ENCODE measurements at places on chromosomes 2 and 18.

DNA sequence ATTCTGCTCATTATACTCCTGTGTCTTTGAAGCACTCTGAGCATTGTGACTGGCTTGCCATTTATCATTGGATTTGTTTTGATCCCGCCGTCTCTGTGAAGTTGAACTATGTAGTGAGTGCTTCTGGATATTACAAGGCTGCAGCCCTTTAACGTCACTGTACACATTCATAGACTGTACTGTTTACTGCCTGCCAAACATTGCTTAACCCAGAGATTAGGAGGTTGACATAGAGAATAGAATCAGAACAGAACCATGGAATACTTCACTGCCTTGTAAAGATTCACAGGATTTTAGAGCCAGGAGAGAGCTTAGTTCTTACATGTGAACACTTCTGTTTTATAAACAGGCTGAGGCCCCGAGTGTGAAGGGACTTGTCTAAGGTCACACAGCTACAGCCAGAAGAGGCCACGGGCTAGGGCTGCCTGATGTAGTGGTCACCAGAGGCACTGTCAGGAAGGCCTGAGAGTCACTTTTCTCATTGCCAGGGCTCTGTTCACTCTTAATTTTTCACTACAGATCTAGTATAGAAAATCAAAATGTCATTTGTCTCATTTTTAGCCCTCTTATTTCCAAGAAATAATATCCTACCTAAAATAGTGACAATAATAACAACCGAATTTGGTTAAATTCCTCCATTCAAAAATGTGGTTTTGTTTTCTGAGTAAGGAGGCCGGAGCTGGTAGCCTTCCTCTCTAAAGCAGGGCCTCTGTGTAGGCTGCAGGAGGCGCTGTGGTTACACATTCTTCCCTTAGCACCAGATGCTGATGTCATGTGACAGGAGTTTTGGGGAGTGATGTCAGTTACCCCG is 87.9 kb downstream of the UGGT1 start:
- DNase-seq = peak; percentile 67

DNA sequence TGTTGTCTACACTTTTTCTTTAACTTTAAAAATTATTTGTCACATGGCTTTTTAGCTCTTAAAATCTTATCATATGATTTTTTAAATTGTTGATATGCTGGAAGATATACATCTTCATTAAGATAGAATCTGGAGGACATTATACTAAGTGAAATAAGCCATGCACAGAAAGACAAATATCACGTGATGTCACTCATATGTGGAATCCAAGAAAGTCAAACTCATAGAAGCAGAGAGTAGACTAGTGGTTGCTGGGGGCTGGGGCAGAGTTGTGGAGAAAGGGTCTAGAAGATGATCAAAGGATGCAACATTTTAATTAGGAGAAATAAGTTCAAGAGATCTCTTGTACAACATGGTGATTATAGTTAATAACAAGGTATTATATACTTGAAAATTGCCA is 280.9 kb downstream of the GULP1 start:
- no peak for DNase-seq

DNA sequence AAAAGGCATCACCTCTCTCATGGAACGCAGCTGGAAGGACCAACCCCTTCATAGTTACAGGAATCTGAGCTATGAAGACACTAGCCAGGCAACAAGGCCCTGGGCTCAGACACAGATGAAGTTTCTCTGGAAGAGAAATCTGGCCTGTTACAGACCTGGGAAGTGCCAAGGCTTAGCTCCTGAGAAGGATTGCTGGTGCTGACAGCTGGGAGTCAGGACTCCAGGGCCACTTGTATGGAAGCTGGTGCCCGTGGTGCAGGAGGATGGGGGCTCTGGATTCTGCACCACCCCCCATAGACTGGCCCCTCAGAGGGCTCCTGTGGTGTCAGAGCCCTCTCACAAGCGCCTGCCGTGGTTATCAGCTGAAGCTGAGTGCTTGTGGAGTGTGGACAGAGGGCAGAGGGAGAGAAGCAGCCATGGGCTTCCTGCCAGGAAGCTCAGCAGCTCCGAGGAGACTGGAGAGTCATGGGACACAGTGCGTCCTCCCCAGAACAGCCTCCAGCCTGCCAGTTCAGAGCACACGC is 87.3 kb upstream of the LCLAT1 start:
- no peak for DNase-seq

GRCh38 chr18:2971741-2972552 is 41.0 kb downstream of the LPIN2 start:
- DNase-seq = peak; percentile 62

- no peak for DNase-seq
Observed at GRCh38 chr18:635171-635570, 22.3 kb upstream of the TYMS start.

DNA sequence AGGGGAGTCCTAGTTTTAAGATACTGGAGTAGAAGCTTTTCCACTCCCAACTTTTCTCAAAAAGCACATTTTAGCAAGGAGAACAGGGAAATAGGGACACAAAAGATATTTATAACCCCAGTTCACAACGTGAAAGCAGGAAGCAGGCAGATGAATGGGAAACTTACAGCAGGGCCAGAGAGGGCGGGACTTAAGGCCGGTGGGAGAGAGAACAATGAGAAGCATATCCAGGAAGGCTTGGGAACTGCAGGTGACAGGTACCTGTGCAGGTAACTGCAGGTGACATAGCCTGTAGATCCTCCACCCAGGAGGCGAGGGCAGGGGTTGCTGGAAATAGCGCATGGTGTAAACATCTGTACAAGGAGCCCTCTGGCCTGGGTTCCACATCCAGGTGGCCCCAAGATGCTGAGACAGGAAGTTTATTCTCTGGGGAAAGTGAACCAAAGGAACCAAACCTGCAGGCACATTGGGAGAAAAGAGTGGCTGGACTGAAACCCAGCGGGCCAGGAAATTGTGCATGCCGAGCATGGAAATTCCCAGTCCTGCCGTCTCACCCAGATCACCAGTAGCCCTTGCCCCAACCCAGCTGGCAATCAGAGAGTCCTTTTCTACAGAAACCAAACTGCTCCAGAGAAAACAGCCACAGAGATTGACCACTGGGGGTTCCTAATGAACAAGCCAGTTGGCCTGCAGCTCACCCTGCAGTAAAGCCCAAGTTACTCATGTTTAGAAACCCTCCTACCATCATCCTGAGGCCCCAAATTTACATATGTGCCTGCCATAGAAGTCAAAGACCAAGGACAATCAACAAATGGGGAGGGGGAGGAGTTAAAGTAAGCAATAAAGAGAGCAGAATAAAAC is 24.3 kb upstream of the COL6A3 start:
- DNase-seq = no peak

DNA sequence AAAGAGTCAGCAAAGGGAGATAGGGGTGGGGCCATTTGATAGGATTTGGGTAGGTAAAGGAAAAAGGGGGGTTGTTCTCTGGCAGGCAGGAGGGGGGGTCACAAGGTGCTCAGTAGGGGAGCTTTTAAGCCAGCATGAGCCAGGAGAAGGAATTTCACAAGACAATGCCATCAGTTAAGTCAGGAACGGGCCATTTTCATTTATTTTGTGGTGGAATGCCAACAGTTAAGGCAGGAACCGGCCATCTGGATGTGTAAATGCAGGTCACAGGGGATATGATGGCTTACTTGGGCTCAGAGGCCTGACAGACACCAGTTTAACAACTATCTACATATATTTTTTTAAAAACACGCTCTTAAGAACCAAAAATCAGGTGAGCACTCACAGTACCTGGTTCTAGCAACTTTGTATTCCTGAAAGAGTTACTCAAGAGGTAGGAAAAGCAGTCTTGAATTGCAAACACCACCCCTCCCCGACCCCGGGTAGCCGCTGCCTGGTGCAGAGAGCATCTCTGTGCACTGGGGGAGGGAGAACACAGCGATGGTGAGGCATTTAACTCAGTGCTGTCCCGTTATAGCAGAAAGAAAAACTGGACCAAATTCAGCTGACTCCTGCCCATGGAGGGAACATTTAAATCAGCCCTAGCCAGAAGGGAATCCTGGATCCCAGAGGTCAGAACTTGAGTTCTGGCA is 414.5 kb upstream of the KLHL29 start:
- DNase-seq = no peak

GRCh38 chr2:239112127-239112774 is 264.4 kb downstream of the TWIST2 start:
- DNase-seq = no peak

GRCh38 chr18:22342625-22343024 is 75.1 kb downstream of the CTAGE1 start:
- DNase-seq = no peak

GRCh38 chr2:241882091-241882625 is 12.6 kb downstream of the RTP5 start:
- DNase-seq = peak; percentile 83

DNA sequence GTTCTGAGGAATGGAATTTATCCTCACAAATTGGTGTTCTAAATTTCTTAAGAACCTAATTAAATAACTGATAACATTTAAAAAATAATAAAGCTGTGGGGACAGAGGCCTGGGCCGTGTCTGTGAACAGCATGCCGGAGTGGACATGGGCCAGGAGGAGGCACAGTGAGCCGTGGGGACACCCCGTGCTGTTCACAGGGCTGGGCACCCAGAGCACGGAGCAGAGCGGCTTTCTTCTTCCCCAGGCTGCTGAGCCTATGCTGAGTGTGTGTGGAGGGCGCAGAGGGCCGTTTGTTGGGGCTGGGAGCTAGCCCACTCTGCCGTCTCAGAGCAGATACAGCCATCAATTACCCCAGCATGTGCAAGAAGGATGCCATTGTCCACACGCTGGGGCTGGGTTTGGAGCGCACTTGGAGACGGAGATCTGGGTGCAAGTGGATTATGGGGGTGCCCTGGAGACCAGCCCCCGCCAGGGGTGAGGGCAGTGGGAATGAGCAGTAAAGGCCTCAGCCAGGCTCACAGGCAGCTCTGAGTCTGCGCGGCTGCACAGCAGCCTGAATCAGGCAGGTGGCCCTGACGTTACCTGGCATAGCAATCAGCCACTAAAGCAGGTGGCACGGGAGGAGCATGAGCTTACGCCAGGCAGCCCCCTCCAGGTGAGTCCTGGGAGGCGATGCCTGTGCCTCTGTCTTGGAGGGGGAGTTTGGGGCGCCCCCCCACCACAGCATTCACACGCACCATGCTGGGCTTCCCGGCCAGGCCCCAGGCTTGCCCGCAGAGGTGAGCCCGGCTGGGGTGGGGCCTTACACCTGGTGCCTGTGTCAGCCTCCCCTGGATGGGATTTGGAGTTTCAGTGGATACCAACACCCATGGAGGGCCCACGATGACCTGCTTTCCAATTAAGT is 52.1 kb upstream of the SLC66A3 start:
- no peak for DNase-seq

DNA sequence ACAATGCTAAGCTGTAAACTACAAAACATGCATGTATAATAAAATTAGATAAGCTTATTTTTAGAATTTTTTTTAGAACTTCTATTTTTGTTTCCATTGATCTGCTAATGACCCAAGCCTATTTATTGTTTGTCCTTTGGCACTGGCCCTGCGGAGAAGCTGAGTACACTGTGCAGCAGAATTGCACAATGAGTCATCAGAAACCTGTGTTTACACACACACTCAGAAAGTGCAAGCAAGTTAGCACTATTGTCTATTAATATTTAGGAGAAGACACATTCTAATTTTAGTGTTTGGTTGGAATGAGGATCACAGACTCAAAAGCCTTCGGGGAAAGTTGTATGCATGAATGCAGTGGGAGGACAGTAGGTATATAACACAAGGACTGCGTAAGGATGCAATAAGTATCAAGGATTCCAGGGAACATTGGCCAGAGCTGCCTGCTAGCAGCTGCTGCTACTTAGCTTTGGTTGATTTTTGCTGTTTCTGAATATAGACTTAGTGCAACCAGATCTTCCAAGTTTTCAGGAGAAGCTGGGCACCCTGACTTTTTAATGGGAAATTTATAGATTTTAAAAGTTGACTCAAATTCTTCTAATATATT is 128.2 kb downstream of the KCNH7 start:
- DNase-seq = no peak

GRCh38 chr18:36905571-36905970 is 76.6 kb downstream of the KIAA1328 start:
- no peak for DNase-seq

- peak; percentile 75 for DNase-seq
Observed at GRCh38 chr2:181457741-181458425, 697 bp downstream of the ITGA4 start.

DNA sequence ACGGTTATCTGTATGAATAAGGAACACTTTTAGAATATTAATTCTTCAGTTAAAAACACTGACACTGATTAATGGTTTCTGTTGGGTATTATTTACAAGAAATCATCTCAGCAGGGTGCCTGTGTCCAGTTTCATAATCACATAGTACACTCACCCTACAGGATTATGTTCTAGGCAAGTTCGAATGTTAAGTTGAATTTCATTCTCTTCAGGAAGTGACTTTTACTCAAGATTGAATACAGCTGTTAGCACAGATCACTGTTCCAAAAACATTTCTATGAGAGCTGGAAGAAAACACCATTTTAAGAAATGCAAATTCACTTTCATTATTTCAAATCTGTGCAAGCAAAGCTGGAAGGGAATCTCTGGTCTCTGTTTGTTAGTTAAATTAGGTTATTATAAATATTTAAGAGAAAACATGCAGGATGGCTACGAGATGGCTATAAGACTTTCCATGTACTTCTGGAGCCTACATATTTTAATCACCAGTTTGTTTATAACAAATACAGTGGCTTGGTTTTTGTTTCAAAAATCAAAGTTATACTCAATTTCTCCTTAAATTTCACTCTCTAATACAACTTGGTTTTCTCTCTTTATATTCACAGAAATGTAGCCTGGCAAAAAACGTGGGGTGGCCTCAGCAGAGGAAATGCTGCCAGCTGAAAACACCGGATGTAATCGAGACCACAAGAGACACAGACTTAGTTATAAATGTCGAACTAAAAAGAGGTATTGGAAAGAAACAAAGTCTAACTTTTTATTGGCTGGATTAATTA is 65.8 kb downstream of the RBMS1 start:
- peak; percentile 61 for DNase-seq

- DNase-seq = no peak
Observed at GRCh38 chr2:172834881-172835280, 99.2 kb downstream of the RAPGEF4 start.

GRCh38 chr18:55427951-55428350 is 160.0 kb downstream of the TCF4 start:
- DNase-seq = no peak

DNA sequence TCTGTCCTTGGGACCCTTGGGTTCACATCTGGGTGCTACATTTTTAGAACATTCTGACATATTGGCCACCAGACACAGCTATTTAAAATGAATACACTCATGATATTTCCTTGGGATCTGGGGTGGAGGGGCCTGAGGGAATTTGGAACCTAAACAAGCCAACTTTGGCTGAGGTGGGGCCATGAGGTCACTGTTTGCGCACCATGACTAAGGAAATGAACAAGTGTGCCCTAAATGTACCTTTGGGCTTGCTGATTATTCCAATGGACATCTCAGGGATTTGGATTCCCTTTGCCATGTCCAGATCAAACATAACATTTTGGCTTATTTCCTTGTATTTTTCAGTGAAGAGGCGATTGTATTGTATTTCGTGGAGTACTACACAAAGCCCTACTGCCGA is 80.5 kb upstream of the SEC11C start:
- no peak for DNase-seq

DNA sequence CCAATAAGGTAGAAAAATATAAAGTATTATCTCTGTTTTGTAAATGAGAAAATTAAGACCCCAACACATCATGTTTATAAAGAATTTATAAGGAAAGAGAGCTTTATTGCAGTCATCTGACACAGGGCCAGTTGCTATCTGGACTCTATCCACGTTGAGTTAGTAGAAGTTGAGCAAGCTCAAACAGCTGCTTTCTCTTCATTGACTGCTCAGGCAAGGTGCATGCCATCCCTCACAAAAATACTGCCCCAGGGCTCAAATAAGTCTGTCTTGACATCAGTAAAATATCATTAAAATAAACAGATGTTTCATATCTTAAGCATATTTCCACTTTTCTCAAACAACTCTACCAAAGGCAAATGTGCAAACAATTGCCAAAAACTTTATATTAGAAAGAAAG is 14.8 kb downstream of the COL5A2 start:
- no peak for DNase-seq
